ENCODE measurements at places on chromosomes 12 and 14.
A peak's percentile ranks its signal among the peaks of the same experiment; 100 is the strongest.

DNA sequence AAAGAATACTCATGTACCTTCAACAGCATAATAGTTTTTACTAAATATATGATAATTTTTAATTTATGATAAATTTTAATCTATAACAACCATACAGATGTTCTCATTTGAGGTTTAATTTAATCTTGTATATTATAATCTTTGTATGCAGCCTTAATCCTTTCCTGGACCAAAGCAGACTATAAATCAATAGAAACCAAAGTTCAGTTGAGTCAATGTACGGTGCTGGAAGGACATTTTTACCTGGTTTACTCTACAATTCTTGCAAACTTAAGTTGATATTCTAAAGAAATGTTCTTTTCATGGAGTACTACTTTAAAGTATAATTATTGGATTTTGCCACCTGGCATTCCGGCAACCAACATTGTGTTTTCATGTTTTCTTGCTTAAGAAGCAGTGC lies 118.0 kb downstream of the STAB2 start:
- no peak for DNase-seq

DNA sequence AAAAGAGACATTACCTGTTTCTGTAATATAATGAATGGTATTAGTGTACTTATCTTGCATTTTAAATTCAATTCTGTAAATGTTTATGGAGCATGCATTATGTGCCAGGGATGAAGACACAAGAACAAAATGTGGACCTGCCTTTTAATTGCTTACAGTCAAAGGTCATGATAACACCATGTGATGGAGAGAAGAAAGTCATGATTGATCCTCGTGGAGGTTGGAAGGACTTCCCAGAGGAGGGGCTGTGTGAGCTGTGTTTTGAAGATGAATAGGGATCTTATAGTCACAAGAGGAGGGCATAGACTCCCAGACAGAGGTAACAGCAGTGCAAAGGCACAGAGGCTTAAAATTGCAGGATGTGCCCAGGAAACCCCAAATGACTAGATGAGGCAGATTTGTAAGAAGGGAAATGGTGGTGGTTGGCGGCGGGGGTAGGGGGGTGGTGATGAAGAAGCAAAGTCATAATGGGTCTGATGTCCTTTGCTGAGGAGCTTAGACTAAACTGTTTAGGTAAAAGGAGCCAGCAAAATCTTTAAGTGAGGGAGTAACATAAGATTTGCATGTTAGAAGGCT lies 151.5 kb downstream of the PRKCH start:
- no peak for DNase-seq

GRCh38 chr14:106790189-106791036 lies 1264.0 kb downstream of the TMEM121 start:
- no peak for DNase-seq

- DNase-seq: no peak
Measured at GRCh38 chr14:96748362-96748761, 48.8 kb upstream of the VRK1 start.

DNA sequence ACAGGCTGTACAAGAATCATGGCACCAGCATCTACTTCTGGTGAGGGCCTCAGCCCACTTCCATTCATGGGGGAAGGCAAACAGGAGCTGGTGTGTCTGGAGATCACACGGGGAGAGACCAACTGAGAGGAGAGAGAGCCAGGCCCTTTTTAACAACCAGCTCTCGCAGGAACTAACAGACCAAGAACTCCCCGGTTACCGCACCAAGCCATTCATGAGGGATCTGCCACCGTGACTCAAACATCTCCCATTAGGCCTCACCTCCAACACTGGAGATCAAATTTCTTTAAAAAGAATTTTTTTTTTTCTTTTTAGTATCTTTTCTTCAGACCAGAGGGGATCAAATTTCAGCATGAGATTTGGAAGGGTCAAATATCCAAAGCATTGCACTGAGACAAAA lies 16.7 kb upstream of the AQP2 start:
- DNase-seq: peak; percentile 35

DNA sequence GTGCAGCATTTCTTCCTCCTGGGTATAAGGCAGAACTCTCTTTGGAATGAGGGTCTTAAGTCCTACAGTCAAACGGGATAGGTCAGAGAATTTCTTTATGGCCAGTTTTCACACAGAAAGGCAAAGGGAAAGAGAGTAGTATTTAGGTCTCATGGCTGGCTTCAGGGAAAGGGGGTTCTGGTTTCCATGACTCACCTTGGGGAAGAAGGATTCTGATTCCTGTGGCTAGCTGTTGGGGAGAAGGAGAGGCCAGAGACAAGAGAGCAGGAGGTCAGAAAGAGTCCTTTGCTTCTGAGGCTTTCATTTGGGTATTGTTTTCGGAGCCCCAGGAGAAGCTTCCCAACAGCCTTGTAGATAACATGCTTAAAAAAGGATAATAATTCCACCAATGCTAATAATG lies 332.5 kb downstream of the NPAS3 start:
- peak; percentile 80 for DNase-seq

- no peak for DNase-seq
Measured at GRCh38 chr12:107135177-107135576, 41.8 kb upstream of the CRY1 start.

DNA sequence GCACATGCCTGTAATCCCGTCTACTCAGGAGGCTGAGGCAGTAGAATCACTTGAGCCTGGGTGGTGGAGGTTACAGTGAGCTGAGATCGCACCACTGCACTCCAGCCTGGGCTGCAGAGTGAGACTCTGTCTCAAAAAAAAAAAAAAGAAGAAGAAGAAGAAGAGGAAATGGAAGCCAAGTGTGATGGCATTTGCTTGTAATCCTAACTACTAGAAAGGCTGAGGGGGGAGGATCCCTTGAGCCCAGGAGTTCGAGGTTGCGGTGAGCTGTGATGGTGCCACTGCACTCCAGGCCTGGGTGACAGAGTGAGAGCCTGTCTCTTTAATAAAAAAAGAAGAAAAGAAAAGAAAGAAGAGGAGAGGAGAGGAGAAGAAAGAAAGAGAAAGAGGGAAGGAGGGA lies 52.1 kb downstream of the LGMN start:
- DNase-seq: no peak

DNA sequence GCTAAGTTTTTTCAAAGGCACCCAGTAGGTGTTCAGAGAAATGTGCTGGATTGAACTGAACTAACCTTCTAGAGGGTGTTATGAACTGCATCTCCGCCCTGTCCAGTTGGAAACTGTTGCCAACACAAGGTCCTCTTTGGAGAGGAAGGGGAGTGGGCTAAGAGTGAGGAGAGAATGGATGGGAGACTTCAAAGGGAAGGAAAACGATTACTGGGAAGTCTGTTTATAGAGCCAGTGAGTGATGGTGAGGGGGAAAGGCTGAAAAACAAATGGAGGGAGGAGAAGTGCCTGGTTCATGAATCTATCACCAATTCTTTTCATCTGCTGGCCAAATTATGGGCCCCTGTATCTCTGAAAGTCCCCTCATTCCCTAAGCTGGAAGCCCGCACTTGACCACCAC lies 86.0 kb upstream of the TBX5 start:
- no peak for DNase-seq

- peak; percentile 70 for DNase-seq
Measured at GRCh38 chr12:69388371-69388770, 28.8 kb downstream of the YEATS4 start.

- no peak for DNase-seq
Measured at GRCh38 chr14:105200641-105201040, 19.5 kb upstream of the NUDT14 start.

- no peak for DNase-seq
Measured at GRCh38 chr12:3723916-3724805, 28.7 kb downstream of the CRACR2A start.

DNA sequence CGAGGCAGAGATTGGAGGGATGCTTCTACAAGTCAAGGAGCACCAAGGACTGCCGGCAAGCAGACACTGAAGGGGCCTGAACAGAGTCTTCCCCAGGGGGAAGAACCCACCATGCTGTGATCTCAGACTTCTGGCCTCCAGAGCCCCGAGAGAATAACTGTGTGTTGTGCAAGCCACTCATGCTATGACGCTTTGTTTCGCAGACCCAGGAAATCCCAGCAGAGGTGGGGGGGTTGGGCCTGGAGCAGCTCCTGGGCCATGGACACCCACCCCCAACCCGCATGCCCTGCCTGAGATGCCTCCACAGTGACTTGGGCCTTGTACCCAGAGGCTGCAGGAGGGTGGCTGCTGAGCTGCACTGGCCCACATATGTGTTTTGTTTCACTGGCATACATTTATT lies 31.2 kb downstream of the ARL6IP4 start:
- DNase-seq: no peak

- DNase-seq: no peak
Measured at GRCh38 chr12:95516757-95517156, 34.5 kb downstream of the USP44 start.

- DNase-seq: no peak
Measured at GRCh38 chr12:15767301-15767700, 21.9 kb downstream of the EPS8 start.

DNA sequence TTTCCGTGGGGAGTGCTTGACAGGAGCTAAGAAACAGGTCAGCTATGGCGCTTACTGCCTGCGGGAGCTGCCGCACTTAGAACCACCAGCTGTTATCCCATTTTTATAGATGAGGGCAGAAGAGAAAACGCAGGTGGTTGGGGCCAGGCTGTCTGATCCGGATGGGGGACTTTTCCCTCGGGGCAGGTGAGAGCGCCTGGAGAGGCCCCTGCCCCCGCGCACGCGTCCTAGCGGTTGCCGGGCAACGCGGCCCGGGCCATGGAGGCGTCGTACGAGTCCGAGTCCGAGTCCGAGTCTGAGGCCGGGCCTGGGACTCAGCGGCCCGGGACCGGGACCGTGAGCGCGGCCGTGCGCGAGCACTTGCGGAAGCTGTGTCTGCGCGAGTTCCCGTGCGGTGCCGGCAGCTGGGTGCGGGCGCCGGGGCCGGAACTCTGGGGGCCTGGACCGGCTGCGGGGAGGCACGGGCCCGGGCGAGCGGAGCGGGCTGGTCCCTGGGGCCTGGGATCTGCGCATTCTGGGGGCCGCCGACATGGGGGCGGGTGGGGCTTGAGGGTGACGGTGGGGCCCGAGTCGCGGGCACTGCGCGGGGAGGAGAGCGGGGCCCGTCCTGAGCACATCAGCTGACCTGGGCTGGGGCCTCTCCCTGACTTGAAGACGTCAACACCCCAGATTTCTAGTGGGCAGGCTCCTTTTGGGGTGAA lies at the start of gene LRRC43:
LRRC43 (plus strand) TSS at position 237 of the 701 bp plus-strand sequence; CDS start at position 259, 22 bp downstream.
- DNase-seq: peak; percentile 66

DNA sequence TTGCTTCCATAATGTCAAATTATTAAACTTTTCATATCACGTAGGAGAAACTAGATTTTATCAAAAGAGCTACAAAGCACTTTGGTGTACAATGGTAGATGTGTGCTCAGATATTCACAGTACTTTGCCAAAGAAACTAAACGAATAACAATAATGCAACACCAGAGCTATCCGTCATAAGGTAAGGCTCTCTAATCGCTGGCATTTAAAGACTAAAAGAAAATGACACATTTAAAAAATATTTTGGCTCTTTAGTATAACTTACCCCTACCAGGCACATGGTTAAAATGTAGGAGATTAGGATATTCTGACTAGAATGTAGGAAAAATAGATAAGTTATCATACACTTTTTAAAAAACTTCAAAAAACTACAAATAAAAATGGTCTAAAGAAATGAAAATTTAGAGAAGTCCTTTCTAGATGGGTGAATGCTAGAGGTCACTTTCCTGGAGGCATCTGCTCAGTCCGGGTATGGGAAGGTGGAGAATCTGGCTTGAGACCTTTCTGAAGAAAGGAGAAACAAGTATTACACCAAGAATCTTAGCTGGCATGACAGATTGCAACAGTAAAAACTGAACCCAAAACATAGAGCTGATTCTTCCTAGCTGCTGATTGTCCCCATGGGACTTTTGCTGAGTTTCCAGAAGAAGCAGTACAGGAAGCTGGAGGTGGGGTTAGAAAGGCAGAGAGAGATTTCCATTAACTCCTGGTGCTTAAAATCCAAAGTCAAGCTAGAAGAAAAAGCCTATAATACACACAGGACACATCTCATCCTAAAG lies 67.9 kb downstream of the FAR2 start:
- no peak for DNase-seq

Measured in astrocyte of the hippocampus (primary cell).